ENCODE measurements at places on chromosomes 6 and 20.
A peak's percentile ranks its signal among the peaks of the same experiment; 100 is the strongest.

DNA sequence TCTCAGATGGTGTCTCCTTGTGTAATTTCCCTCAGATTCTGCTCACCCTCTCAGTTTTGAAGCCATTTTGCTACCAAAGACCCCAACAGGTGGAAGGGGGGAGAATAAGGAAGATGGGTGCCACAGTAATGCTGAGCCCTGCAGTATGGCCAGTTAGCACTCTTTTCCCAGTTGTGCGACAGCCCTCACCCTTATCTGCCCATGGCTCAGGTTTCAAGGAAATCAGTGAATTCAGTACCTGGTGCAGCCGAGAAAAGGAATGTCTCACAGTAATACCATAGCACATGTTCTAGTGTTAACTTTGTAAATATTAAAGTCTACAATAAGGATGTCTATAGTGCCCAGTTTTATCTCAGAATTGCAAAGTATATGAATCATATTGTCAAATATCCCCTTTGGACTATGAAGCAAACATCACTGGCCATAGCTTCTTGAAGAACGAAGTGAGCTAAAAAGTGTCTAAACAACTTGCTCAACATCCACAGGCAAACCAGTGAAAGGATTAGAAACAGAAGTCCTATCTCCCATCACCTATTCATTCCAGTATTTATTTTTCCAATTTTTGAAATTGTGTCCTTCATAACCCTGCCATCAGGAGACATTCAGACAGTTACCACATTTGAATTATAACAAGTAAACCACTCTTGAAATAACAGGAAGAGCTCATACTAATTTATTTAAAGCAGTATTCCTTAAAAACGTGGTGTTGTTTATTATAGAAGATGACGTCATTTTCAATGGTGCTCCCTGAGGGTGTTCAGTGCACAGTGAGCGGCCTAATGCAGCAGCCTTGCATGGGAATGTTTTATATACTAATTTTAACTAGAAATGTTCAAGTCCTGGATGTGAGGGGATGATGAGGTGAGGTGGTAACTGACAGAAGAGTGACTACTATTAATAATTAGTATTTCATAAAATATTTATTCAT, 366.2 kb downstream of the TFAP2A start:
- no peak for DNase-seq

- no peak for DNase-seq
These were observed 11.0 kb upstream of the KCNK5 start for GRCh38 chr6:39240155-39240757.

- no peak for DNase-seq
These were observed 711.1 kb downstream of the EPHA7 start for GRCh38 chr6:92708270-92708669.

DNA sequence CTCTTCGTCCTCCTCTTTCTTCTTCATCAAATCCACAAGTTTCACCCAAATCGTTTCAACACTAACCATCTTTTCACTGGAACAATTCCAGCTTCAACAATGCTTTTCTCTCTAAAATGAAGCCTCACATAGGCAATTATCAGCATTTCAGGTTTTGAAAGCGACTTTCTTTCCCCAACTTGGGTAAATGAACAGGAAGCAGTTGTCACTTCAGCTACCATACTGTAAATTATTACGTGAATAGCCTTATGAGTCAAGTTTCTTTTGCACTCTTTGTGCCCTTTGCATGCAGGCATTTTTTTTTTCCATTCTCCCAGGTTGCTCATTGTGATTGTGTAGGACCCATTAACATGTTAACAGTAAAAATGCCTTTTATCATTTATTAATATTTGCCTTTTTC, 121.7 kb upstream of the BTBD3 start:
- DNase-seq: no peak

DNA sequence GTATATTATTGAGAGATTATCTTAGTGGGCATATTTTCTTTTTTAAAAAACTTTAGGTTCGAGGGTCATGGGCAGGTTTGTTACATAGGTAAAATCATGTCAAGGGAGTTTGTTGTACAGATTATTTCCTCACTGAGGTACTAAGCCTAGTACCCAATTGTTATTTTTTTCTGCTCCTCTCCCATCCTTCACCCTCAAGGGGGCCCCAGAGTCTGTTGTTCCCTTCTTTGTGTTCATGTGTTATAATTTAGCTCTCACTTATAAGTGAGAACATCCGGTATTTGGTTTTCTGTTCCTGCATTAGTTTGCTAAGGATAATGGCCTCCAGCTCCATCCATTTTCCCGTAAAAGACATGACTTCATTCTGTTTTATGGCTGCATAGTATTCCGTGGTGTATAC, 247.9 kb upstream of the RAB32 start:
- no peak for DNase-seq

GRCh38 chr6:69771158-69771906, 25.5 kb downstream of the LMBRD1 start:
- no peak for DNase-seq

- no peak for DNase-seq
These were observed 661.6 kb downstream of the QKI start for GRCh38 chr6:164075981-164076615.

GRCh38 chr20:5395932-5396727, 79.4 kb upstream of the PROKR2 start:
- no peak for DNase-seq

DNA sequence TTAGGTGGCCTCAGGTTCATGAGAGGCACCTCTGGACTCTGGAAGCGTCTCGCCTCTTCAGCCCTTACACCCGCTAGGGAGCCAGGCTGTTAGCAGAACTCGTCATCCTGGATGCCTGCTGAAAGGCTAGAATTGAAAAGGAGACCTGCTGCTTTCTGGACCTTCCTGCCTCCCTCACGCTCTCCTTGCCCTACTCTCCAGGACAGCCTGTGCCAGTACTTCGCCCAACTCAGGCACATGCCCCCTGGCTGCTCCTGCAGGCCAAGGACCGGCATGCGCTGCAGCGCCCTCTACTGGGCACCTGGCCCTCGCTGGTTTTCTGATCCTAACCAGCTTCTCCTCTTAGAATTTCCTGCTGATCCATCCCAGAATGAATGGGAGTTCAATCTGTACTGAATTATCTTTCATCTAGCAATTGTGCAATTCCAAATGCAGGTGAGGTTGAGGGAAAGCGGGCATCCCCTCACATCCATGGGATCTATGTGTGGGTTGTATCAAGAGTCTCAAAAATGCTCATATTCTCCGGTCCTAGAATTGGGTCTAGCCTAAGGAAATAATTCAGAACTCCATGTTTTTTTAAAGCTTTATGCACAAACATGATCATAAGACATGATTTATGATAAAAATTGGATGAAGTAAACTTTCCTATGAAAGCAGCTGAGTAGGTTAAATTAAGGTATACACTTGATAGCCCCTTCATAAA, 78.0 kb downstream of the PTPN1 start:
- peak; percentile 43 for DNase-seq

DNA sequence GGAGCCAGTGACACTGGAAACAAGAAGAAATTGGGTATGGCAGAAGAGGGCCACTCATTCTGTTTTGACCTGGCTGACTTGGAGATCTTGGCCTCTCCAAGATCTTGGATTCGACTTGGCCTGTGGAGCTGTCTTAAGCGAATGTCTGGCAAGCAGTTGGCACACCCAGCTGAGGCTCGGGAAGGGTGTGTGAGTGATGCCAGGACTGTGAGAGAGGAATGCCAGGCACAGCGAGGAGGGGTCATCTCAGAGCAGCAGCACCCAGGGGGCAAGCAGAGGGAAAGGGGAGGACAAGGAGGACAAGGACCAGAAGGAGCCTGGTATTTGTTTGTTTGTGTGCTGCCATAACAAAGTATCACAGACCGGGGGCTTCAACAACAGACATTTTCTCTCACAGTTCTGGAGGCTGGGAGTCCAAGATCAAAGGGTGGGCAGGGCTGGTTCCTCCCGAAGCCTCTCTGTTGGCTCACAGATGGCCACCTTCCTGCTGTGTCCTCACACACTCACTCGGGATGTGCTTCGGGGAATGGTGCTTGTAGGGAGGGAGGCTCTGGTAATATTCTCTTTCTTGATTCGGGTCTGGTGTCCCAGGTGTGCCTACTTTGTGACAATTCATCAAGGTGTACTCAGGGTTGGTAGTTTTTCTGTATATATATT, 33.0 kb downstream of the RPP40 start:
- DNase-seq: no peak

DNA sequence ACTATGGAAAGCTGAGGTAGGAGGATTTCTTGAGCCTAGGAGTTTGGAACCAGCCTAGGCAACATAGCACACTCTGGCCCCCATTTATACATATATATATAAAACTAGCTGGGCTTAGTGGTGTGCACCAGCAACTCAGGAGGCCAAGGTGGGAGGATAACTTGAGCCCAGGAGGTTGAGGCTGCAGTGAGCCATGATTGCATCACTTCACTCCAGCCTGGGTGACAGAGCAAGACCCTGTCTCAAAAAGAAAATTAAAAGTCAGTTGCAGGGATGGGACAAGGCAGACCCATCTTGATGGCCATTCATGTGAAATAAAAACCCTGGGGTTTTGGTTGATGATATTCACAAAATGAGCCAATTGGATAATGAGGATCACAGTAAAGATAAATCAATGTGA, 6.6 kb upstream of the GTF2H4 start:
- no peak for DNase-seq

GRCh38 chr6:104522533-104522932, 337.2 kb downstream of the HACE1 start:
- no peak for DNase-seq

GRCh38 chr20:32945710-32946221, 58.5 kb downstream of the SUN5 start:
- DNase-seq: no peak

DNA sequence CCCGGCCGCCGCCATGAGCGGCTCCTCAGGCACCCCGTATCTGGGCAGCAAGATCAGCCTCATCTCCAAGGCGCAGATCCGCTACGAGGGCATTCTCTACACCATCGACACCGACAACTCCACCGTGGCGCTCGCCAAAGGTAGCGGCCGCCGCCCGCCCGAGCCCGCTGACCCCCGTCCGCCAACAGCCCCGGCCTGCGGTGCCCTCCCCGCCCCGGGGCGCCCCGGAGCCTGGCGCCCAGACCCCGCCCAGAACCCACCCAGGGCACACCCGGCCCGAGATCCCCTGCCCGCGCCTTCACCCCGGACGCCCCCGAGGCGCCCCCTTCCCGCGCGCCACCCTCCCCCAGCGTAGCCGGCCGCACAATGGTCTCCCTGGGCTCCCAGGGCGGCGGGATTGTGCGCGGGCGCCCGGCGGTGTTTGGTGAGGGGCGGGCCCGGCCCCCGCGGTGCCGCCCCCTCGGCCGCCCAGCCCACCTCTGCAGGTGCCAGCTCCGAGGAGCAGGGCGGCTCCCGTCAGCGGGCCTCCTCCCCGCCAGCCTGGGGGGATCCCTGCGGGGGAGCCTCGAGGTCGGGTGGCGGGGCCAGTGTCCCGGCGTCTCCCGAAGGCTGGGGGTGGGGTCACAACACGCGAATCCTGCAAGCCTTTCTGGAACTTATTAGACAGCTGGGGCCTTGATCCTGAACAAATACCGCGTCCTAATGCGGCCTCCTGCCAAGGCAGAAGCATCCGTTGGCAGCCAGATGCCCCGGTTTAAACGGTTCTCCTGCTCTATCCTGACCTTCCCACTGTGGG, 577 bp downstream of the LSM14B start:
- no peak for DNase-seq

DNA sequence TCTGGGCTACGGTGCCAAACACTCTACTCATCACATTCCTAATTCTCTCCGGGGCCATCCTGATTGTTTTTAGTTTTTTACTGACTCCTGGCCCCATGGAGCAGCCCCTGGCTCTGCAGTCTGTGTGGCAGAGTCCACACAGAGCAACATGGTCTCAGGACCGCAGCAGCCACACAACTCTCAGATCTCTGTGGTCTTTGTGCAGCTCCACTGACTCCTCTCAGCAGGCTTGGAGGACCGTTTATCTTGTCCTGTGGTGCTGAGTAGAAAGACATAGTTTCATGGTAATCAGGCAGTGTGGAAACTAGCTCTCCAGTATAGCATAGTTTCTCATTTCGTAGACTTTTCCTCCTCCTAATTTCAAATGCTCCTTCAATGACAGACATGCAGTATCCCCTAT, 168.4 kb downstream of the EDN1 start:
- no peak for DNase-seq

- no peak for DNase-seq
These were observed 39.7 kb downstream of the PPARD start for GRCh38 chr6:35382015-35382414.

DNA sequence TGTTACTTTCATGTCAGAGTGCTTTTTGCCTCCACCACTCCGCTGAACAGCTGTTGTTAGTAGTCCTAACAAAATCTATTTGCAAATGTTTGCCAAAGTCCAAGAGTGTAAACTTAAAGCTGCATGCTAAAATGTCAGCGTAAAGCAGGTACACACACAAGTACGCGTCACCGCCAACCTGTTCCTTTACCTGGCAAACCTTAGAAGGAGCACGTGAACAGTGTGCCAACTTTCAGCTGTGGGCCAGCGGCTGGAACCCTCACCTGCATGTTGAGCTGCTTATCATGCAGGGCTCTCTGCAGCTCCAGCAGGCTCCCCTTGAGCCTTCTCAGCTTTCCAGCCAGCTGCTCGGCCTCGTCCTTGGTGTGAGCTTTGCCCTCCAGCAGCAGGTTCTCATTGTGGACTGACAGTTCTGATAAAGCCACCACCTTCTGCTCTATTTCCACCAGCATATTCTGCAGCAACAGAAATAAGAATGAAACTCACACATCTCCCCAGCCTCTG, 359.3 kb downstream of the SYNE1 start:
- no peak for DNase-seq

DNA sequence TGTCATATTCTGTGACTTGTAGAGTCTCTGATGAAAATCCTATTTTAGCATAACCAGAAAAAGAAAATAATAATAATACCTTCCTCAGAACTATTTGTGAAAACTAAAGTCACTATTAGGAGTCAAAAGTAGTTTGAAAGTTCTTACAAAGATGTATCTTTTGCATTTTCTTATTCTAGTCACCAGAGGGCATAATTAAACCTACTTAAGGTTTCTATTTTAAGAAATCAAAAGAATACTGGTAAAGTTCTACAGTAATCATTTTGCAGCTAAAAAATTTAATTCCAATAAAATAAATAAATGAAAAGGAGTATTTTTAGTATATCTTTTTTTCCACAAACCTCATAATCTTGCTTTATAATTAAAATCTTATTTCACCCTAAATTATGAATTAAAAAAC, 28.0 kb upstream of the MCM9 start:
- DNase-seq: no peak

DNA sequence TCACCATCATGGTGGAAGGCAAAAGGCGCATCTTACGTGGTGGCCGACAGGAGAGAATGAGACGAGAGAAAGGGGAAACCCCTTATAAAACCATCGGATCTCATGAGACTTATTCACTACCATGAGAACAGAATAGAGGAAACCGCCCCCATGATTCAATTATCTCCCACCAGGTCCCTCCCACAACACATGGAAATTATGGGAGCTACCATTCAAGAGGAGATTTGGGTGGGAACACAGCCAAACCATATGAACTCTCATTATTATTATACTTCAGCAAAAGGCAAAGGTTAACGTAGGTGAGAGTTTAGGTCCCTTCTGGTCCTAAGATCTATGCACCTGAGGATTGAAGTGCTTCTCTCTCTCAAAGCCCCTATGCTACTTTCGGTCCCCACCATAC, 2.4 kb upstream of the PFDN4 start:
- no peak for DNase-seq

- DNase-seq: no peak
These were observed 18.9 kb upstream of the DEF6 start for GRCh38 chr6:35278708-35279107.

Data from stimulated activated CD8-positive, alpha-beta memory T cell treated with anti-CD3 and anti-CD28 coated beads, Interleukin-7, amount 100 ng/mL, for 4 hours (primary cell).